ENCODE measurements at places on chromosomes 7 and 10.

DNA sequence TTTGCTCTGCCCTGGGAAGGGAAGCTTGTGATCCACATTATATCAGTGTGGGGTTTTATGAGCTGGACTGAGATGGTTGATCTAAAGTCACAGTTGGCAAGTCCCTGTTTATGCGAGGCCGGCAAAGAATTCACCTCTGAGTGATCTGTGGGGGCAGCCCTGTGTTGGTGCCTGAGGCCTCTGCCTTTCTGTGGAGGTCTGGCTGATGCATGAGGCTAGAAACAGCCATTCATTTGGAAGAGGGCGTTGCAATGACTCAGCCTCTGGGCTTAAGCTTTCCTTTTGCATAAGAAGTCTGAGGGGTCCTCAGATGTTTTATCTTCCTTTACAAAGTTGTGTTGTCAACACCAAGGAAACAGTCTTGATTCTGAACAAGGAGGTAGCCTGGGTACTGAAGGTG, 126.9 kb downstream of the MGMT start:
- no peak for DNase-seq

DNA sequence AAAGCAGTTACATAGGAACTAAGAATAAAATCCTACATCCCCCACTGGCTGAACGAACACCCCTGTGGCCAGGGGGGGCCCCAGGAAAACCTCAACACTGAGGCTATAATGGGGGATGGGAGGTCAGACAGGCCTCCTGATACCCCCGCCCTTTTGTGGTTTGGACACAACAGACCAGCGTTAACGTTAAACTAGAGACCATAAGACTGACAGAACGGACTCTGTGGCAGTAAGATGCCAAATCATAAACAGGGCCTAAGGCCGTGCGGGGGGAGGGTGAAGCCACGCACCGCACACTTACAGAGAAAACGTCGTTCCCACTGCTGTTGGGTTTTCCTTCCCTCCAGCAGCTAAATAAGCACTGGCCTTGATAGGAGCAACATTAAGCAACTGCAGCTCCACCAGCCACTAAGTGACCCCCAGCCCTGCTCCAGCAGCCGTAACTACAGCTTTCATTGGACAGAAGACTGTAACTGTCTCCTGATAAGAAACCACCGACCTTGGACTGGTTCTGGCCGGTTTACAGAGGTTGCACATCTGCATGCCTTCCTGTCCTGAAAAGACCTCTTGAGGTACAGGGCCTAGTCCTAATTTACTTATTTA, 3.4 kb upstream of the PPP2R2D start:
- no peak for DNase-seq

- DNase-seq, result no peak
These were observed 20.0 kb upstream of the JAZF1 start for GRCh38 chr7:28200598-28200997.

DNA sequence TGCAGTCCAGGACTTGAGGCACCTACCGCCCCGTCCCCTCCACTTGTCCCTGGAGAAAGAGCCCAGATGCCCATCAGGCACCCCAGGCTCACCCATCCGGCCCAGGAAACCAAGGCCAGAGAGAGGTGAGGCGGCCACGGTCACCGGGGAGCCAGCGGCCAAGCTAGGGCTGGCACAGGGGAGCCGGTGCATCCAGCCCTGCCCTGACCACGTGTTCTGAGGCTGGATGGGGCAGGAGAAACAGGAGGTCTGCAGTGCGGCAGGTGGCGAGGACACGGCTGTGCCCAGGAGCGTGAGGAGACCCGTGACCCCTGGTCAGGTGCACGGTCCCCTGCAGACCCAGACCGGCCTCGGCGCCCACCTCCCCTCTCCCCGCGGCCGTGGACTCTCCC, 27.6 kb downstream of the UNCX start:
- DNase-seq, result no peak

DNA sequence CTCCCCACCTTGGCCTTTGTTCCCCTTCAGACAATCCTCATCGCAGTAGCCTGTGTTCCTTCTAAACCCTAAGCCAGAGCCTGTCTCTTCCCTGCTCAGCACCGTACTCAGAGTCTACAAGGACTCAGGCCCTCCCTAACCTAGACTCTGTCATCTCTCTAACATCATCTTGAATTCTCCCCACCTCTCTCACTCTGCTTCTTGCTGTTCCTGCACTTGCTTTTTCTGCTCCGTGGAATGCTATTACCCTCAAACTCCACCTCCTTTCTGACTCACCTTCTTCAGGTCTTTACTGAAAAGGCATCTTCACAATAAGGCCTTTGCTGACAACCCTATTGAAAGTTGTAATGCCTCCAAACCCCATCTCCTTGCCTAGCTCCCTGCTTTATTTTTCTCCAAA, 141.0 kb downstream of the DKK1 start:
- no peak for DNase-seq

DNA sequence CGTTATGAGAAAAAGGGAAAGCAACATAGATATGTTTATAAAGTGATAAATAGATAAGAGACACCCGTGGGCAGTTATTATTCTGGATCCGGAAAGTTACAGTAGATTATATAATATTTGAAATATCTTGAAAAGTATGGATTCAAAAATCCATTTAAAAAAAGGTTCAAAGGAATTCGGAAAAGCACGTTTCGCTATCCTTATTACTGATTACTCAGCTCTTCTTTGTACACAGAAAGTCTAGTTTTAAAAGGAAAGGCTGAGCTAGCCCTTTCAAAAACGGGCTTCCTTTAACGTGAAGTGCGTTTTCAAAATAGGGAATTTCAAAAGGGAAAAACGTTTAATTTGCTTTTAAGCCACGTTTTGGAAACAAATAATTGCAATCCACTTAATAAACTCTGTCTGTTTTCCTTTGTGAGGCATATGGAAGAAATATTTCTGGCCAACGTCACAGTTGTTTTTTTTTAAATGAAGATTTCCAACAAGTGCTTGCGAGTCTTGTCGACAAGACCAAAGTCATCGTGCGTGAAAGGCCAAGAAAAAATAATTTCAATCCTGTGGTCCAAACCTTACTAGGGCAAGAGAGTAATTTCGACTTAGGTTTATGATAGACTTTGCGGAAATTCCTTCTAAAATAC, 2.2 kb upstream of the SKIDA1 start:
- DNase-seq, result no peak

- no peak for DNase-seq
These were observed 6.7 kb upstream of the LRRC18 start for GRCh38 chr10:48946332-48946731.

GRCh38 chr10:97714401-97715258, 1.1 kb downstream of the MARVELD1 start:
- DNase-seq, result peak; percentile 84

- DNase-seq, result peak; percentile 43
These were observed 140.9 kb downstream of the ADCYAP1R1 start for GRCh38 chr7:31192986-31193385.

DNA sequence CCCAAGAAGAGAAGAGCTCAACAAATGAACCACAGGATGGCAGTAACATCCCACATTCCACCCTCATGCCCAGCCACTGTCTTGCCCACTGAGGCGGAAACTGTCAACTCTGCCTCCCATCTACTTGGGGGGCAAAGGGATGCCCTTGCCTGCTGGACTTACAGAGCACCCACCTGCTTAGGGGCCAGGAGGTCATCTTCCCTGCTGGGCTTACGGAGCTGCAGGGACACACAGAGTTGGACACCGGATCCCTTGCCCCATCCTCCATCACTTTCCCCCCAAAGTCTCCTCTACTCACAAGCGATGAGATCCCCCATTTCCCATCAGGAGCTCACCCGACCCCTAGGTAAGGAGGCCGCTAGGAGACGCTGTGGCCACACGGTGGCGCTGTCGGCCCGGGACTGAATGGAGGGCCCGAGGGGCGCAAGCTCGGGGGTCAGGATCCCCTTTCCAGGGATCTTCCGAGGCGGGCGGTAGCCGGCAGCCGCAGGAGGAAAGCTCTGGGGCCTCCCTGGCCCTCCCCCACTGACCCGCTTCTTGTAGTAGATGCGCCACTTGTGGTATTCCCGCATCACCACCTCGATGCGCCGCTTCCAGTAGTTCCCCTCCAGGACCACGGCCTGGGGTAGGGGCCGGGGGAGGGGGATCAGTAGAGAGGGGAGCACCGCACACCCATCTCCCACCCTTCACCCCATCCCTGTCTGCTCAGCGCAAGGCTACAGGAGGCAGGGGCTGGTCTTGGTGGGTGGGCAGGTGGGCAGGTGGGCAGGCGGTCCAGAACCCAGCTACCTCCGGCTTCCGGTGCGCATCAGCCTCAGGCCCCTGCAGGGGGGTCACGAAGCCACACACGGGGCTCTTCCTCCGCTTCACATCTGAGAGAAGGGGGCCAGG, 17.3 kb downstream of the MLXIPL start:
- DNase-seq, result peak; percentile 75

DNA sequence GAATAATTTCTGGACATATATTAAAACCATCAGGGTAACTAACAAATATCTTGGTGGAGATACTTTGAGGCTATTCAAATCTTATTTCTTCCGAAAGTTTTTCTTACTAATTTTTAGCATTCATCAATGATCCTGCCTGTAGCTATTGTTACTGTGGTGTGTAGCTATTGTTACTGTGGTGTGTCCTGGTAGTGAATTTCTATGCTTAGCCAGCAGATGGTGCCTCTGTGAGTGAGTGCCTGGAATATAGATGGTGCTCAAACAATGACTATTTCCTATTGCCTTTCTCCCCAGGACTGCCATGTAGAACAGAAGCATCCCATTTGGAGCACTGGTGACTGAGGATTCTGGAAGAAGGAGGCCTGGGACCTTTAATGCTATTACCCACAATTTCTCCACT, 245.7 kb downstream of the CCSER2 start:
- no peak for DNase-seq

DNA sequence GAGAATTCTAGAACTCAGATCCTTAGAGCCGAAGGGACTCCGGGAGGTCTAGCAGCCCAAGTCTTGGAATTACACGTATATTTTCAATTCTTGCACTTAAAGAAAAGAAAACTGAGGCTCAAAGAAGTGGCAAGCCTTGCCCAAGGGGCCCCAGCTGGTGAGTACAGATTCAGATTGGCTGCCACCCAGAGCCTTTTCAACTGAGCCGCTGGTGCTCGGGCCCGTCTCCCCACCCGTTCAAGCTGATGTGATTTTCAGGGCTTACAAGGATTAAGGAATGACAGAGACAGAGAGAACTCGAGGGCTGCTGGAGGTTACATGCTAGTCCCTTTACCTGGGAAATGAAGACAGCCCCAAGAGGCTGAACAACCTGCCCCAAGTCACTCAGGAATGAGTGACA, 117.8 kb downstream of the ABLIM1 start:
- no peak for DNase-seq

GRCh38 chr10:117294039-117294645, 53.2 kb downstream of the SLC18A2 start:
- no peak for DNase-seq

GRCh38 chr7:86968618-86969017, 90.8 kb downstream of the ELAPOR2 start:
- DNase-seq, result no peak

DNA sequence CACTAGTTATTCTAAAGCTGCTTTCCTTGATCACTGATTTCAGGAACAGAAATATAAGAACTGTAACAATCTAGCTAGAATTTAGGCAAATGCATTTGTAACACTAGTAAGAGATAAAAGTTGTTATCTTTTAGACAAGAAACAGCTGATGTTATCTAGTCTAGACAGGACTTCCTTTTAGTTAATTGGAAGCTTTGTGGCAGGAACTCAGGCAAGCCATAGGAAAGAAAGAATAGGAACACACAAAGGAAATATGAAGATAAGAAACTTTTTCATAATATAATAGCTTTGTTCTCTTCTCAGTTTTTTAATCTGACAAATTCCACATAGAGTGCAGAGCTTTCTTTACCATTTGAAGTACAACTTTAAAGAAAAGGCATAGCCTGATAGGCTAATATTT, 59.0 kb upstream of the AGR3 start:
- no peak for DNase-seq

- DNase-seq, result no peak
These were observed 298.9 kb upstream of the PITRM1 start for GRCh38 chr10:3471472-3471871.

- no peak for DNase-seq
These were observed 3.6 kb upstream of the GPNMB start for GRCh38 chr7:23242935-23243334.

DNA sequence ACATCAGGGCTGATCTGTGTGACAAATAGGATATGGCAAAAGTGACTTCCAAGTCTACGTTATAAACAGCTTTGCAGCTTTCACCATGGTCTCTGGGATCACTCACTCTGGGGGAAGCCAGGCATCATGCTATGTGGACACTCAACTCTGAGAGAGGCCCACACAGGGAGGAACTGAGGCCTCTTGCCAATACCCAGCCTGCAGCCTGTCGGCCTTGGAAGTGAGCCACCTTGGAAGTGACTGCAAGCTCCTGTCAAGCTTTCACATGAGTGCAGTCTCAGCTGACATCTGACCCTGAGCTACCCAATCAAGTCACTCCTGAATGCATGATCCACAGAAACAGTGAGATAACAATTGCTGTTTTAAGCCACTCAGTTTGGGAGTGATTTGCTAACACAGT, 56.5 kb downstream of the MMRN2 start:
- no peak for DNase-seq

DNA sequence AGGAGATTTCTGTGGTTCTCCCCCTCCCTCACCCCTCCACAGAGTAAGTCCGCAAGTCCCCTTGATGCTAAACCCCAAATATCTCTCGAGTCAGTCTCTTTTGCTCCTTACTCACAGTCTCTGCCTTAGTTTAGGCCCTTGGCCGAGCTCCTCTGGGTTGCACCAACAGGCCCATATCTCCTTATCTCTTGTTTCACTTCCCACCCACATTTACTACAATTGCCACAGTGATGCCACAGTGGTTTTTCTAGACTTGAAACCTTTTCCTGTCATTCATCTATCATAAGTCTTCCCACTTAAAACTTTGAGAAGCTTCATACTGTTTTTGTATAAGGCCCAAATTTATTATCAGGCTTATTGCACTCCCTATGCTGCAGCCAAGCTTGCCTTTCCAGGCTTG, 23.4 kb upstream of the NME8 start:
- no peak for DNase-seq

DNA sequence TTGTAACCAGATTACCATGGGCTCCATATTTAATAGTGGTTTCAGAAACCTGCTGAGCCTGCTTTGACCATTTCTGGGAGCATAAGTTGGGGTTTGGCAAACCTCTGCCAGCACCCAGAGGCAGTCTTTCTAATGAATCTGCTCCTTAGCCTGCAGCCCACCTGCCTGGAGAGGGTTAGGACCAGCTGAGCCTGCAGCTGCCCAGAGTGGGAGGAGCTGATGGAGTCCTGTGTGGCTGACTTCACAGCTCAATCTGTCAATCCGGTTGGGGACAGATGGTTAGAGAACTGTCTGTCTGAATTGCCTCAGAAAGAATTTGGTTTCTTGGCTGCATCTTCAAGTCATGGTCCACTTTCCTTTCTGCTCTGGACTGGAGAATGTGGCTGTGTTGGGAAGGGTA, 444.6 kb downstream of the NRG3 start:
- DNase-seq, result no peak

DNA sequence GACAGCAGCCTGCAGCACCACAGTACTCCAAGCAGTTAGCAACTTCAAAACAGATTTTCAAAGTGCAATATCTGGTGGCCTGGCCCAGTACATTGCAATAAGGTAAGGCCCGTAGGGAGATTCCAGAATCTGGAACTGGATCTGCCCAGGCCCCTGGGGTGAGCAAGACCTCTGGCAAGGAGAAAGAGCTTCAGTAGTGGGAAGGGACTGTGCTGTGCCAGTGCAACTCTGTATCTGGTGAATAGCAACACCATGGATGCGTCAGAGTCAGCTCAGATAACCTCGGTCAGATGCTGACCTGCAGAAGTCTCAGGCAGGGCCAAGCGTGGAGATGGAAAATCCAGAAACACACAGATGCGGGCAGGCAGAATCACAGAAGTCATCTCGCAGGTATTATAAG, 30.3 kb downstream of the ELMO1 start:
- no peak for DNase-seq

GRCh38 chr7:6317797-6318438, 45.5 kb upstream of the CYTH3 start:
- peak; percentile 65 for DNase-seq

GRCh38 chr10:91564508-91564907, 68.4 kb downstream of the PPP1R3C start:
- no peak for DNase-seq
